ENCODE measurements at places on chromosomes 5 and 9. TPM values are rescaled to one million over a fixed set of nuclear protein-coding genes. Genes with fewer than 3 reads are reported as not detected.

FOXD4 gene
- 0.13 TPM for total RNA-seq

FAM221B gene
- not detected for total RNA-seq

SLC23A1 gene
- total RNA-seq: not detected

OR1J1 gene
- total RNA-seq: not detected

SQSTM1 gene
- 588 TPM for total RNA-seq

F2RL1 gene
- total RNA-seq: 98.1 TPM

TUT7 gene
- 16.0 TPM for total RNA-seq

TCF7 gene
- total RNA-seq: 0.25 TPM

LMX1B gene
- total RNA-seq: under 0.01 TPM

PCDHGB6 gene
- 1.5 TPM for total RNA-seq

PCDHA2 gene
- total RNA-seq: not detected

VAV2 gene
- total RNA-seq: 15.0 TPM

HACD4 gene
- 0.26 TPM for total RNA-seq

PCDHA6 gene
- total RNA-seq: not detected

C9orf50 gene
- total RNA-seq: not detected

CORO2A gene
- total RNA-seq: 0.51 TPM

PCDHA9 gene
- total RNA-seq: under 0.01 TPM

SLF1 gene
- 4.3 TPM for total RNA-seq

HTR4 gene
- total RNA-seq: not detected

ARHGEF39 gene
- total RNA-seq: 1.0 TPM

COL23A1 gene
- 0.13 TPM for total RNA-seq

PCDHGA6 gene
- 1.2 TPM for total RNA-seq

CBY3 gene
- total RNA-seq: not detected

NR2F1 gene
- 41.5 TPM for total RNA-seq

ROR2 gene
- total RNA-seq: not detected

CCDC192 gene
- total RNA-seq: not detected

KCNIP1 gene
- 33.6 TPM for total RNA-seq

IL9 gene
- total RNA-seq: not detected

SMIM33 gene
- under 0.01 TPM for total RNA-seq

IL17B gene
- not detected for total RNA-seq

LCN10 gene
- 0.13 TPM for total RNA-seq

PIP5KL1 gene
- 1.0 TPM for total RNA-seq

PITX1 gene
- not detected for total RNA-seq

MYMK gene
- not detected for total RNA-seq

SLCO6A1 gene
- not detected for total RNA-seq

LRRC14B gene
- not detected for total RNA-seq

PNPLA7 gene
- 1.1 TPM for total RNA-seq

WDR31 gene
- 0.38 TPM for total RNA-seq

FOXI1 gene
- not detected for total RNA-seq

RARS1 gene
- 71.7 TPM for total RNA-seq

SPEF2 gene
- 0.13 TPM for total RNA-seq

DDX31 gene
- 10.1 TPM for total RNA-seq

PLAC8L1 gene
- not detected for total RNA-seq

GRXCR2 gene
- total RNA-seq: not detected

BASP1 gene
- 2.4 TPM for total RNA-seq

PCDHB13 gene
- 0.51 TPM for total RNA-seq

HSPA4 gene
- total RNA-seq: 89.5 TPM

TSLP gene
- total RNA-seq: under 0.01 TPM

PHYHD1 gene
- 0.26 TPM for total RNA-seq

ZNF622 gene
- 24.9 TPM for total RNA-seq

C6 gene
- total RNA-seq: not detected

SLC35D2 gene
- 25.3 TPM for total RNA-seq

ZFP37 gene
- total RNA-seq: 1.4 TPM

GOLGA2 gene
- 40.7 TPM for total RNA-seq

SLC6A7 gene
- total RNA-seq: not detected

PKD2L2 gene
- total RNA-seq: not detected

ADAMTS13 gene
- 1.0 TPM for total RNA-seq

FAM151B gene
- 1.9 TPM for total RNA-seq

ZNF658 gene
- 5.0 TPM for total RNA-seq
